Left ventricle myocardium inferior (tissue), 1 donor: ENCODE measurements at places on chromosomes 1 and 21. TPM values are rescaled to one million over a fixed set of nuclear protein-coding genes. Genes with fewer than 3 reads are reported as not detected.

- H3K27ac ChIP-seq: no peak overlapping the region
- H3K4me1 ChIP-seq: no peaks in the 10 kb centered on the region
- no peak overlapping the region for H3K4me3 ChIP-seq
- no peak for DNase-seq
Measured at GRCh38 chr1:241470361-241470760, 49.2 kb downstream of the FH start.

DNA sequence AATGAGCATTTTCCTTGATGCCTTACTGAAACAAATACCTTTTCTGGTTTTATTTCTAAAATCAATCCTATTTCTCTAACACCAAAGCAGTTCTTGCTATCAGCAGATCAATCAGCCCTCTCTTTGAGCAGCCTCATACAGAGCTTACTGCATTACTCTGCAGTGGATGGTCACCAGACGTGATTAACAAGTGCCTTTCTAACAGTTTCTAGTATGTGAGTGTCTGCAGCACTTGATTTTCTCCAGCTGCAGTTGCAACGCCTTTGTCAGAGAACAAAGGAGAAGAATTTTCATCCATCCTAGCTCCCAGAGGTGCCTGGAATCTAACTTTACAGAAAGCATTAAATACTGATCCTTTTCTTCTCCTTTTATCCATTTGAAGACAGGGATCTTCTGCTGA lies 177.3 kb upstream of the SGIP1 start:
- H3K27ac ChIP-seq: no peak overlapping the region
- H3K4me1 ChIP-seq: peaks cover 91% of the 10 kb centered on the region
- DNase-seq: no peak
- H3K4me3 ChIP-seq: no peak overlapping the region
- peaks cover 22% of the 10 kb centered on the region for H3K36me3 ChIP-seq

- no peak overlapping the region for H3K4me3 ChIP-seq
- no peak overlapping the region for H3K27ac ChIP-seq
- H3K4me1 ChIP-seq: no peaks in the 10 kb centered on the region
- H3K27me3 ChIP-seq: no peaks in the 10 kb centered on the region
Measured at GRCh38 chr1:230246551-230246950, 179.5 kb downstream of the GALNT2 start.

DNA sequence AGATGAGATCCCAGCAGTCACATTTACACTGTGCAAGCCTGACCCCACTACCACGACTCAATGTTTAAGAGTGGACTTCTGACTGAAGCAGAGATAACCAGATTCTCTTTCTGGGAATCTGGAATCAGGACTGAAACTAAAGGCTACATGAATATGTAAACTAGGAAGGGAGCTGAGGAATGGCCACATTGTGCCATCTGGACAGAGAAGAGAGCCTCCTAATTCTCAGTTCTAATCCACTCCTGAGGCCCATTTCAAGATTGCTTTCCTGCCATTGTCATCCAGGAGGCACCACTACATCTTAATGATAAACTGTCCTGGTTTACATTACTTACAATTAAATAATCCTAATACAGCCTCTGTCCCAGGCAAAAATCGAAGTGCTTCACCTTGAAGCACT lies 6.5 kb downstream of the PAXBP1 start:
- H3K36me3 ChIP-seq: peaks cover 50% of the 10 kb centered on the region
- H3K27me3 ChIP-seq: no peaks in the 10 kb centered on the region
- no peak for DNase-seq
- no peak overlapping the region for H3K27ac ChIP-seq
- no peak overlapping the region for H3K4me3 ChIP-seq

DNA sequence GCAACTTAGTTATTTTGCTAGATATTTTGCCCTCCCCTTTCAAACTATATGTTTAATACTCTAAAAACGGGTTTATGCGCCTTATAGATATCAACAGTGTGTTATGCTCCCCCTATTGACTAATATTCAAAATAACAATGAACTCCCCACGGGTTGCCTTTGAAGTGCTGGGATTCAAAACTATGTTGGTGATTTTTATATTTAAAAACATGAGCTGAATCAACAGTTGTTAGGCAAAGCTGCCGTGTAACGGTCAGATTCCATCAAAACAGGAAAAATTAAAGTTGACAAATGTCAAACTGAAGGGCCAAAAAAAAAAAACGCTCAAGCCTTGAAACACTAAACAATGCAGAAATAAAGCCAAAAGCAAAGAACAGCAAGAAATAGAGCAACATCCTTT lies 2.5 kb downstream of the TGFBR3 start:
- no peaks in the 10 kb centered on the region for H3K36me3 ChIP-seq
- peaks cover 73% of the 10 kb centered on the region for H3K4me1 ChIP-seq
- H3K4me3 ChIP-seq: peak overlapping the region; percentile 97
- peak overlapping the region; percentile 95 for H3K27ac ChIP-seq
- no peak for DNase-seq

GRCh38 chr1:8711151-8711550 lies 106.3 kb downstream of the RERE start:
- no peak overlapping the region for H3K4me3 ChIP-seq
- H3K27ac ChIP-seq: no peak overlapping the region
- H3K27me3 ChIP-seq: no peaks in the 10 kb centered on the region
- no peaks in the 10 kb centered on the region for H3K36me3 ChIP-seq

DNA sequence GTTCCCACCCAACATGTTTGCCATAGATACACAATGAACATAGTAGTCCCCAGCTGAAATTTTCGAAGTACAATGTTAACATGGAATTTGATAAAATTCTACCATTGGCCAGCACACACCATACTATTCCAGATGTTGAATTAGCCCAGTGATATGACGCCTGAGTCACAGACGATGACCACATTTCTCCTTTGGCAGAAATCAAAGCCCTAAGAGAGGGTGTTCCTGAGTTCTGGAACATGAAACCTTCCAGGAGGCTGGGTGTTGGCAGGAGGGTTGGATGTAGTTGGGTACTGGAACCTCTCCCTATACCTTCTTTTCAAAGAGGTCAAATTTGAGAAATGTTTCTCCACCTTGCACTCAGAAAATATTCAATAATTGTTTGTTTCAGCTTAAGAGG lies 37.8 kb downstream of the LPAR3 start:
- H3K4me1 ChIP-seq: peaks cover 24% of the 10 kb centered on the region
- H3K27me3 ChIP-seq: no peaks in the 10 kb centered on the region
- H3K27ac ChIP-seq: no peak overlapping the region

Gene WNT4
- not detected for total RNA-seq

Gene MSH4
- 0.25 TPM for total RNA-seq

Gene MMEL1
- total RNA-seq: 0.82 TPM
